ENCODE measurements at places on chromosomes 4 and X.

GRCh38 chr4:112431158-112431557, 84.8 kb downstream of the NEUROG2 start:
- DNase-seq, result no peak

GRCh38 chr4:47615385-47615784, 130.3 kb downstream of the ATP10D start:
- no peak for DNase-seq

DNA sequence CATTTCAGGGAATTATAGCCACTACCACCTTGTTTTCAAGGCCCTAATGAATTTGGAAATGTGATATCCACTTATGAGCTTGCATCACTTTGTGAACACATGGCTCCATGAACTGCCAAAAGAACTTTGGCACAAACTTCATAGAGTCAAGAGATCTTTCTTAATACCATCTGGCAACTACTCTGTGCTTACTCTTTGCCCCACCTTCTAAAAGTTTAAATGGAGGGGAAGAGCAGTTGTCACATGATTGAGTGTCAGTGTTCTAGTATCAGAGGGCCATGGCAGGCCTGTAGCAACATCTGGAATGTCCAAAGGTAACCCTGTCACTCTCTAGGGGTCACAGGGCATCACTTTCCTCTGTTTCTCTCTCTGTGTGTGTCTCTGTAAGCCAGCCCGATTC, 2.6 kb upstream of the ADH1B start:
- DNase-seq, result no peak

DNA sequence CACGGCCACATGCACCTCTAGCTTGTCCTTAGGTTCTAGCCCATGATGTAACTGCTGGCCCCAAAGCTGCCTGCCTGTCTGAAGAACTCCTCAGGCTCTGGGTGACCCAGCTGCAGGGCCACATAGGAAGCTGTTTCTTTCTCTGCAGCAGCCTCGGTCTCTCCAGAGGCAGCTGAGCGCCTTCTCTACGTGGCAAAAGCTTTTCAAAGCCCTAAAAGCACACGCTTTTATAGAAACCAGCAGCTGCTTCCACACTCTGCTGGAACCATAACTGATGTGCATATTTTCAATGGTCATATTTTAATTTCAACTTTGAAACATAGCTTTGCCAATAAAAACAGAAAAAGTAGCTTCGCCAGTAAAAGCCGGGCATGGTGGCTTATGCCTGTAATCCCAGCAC, 37.4 kb downstream of the FAM53A start:
- no peak for DNase-seq

DNA sequence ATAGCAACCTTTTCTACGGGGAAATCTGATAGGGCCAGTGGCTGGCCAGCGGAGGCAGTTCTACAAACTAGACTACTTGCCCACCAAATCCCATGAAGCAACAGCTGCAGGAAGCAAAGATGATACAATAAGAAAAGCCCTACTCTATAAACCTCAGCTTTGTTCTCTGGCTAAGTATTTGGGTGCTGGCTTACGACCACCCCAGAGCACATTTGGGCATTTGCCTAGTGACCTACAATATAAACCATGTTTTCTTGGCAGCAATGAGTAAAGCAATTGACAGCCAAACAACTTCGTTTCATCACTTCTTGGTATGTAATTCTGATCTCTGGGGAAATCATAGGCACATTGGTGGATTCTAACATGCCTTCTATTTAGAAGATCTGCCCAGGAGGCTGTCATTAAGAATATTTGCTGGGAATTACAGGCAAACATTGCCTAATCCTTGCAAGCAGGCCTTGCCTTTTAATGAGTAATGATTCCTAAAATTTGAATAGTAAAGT, 7.5 kb upstream of the LHFPL1 start:
- DNase-seq, result no peak

GRCh38 chr4:8580321-8581093, at the start of gene GPR78:
TSS of gene GPR78 (plus strand) at chr4:8580392. CDS start at chr4:8580983, 591 bp downstream.
- DNase-seq, result no peak

GRCh38 chr4:182067828-182068227, 175.4 kb upstream of the TENM3 start:
- no peak for DNase-seq

DNA sequence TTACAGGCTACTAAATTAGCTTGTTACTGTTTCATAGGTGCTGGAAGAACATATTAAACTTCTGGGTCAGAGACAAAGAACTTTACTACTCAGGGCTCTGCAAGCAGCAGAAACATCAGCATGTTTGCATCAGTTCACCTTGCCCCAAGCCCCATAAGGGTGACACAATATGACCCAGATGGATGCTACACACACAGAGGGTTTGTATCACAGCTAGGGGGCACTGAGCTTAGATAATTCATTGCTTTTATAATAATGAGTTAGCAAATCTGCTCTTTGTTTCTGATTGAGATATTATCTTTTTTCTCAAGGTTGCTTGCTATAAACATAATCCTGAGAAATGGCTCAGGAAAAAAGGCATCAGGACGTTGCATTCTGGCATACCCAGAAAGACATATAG, 4.8 kb upstream of the SYNPO2 start:
- no peak for DNase-seq

- peak; percentile 2 for DNase-seq
Observed at GRCh38 chrX:30308263-30309138, 689 bp downstream of the NR0B1 start.

GRCh38 chr4:47239649-47240048, 208.3 kb downstream of the GABRB1 start:
- DNase-seq, result no peak

- no peak for DNase-seq
Observed at GRCh38 chr4:80637190-80637589, 301.7 kb downstream of the CFAP299 start.

GRCh38 chr4:7332216-7333023, 102.3 kb downstream of the PSAPL1 start:
- no peak for DNase-seq

GRCh38 chr4:79917246-79917645, 155.8 kb downstream of the ANTXR2 start:
- no peak for DNase-seq

GRCh38 chr4:63123441-63123840, 1285.8 kb downstream of the TECRL start:
- DNase-seq, result no peak

GRCh38 chrX:87338510-87338909, 179.1 kb upstream of the KLHL4 start:
- no peak for DNase-seq

GRCh38 chrX:41875142-41875541, 48.2 kb downstream of the CASK start:
- no peak for DNase-seq

- DNase-seq, result no peak
Observed at GRCh38 chrX:5051831-5052491, 1176.7 kb downstream of the NLGN4X start.

- no peak for DNase-seq
Observed at GRCh38 chr4:138406876-138407275, 164.7 kb upstream of the SLC7A11 start.

GRCh38 chrX:107207089-107207488, 678 bp downstream of the DNAAF6 start:
- no peak for DNase-seq

GRCh38 chrX:20514358-20514757, 247.6 kb upstream of the RPS6KA3 start:
- no peak for DNase-seq

- no peak for DNase-seq
Observed at GRCh38 chr4:109040441-109040840, 262.0 kb downstream of the COL25A1 start.

GRCh38 chr4:68864438-68865187, 48.8 kb downstream of the UGT2B10 start:
- DNase-seq, result no peak

- DNase-seq, result no peak
Observed at GRCh38 chrX:31228415-31228832, 156.6 kb upstream of the FTHL17 start.

DNA sequence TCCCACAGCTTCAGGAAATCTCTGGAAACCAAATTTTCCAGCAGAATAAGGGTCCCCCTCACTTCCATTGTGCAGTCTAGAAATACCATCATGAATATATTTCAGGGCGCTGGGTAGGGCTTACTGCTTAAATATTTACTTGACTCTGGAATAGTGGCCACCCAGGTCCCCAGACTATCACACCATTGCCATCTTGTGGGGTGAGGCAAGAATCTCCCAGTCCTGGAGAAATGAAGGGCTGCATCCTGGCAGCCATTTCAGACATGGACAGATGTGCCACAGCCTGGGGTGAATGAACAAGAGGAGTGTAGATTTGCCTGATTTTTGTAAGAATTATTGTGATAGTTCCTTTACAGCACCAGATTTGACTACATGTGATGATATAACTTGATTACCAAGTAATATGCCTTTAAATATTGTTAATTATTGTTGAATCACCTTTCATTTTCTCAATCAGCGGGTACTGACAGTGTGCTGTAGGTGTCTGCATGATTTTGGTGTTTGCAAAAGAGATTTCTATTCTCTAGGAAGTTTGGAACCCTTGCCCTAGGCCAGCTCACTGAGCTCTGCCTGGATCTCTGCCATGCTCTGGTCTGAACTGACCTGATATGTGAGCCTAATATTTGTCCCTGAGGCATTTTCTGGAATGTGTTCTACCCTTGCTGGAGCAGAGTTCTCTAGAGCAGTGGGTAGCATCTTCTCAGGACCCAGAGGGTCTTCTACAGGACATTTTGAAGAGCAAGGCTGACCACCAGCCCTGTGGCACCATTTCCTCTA, 183.4 kb downstream of the KIT start:
- no peak for DNase-seq

DNA sequence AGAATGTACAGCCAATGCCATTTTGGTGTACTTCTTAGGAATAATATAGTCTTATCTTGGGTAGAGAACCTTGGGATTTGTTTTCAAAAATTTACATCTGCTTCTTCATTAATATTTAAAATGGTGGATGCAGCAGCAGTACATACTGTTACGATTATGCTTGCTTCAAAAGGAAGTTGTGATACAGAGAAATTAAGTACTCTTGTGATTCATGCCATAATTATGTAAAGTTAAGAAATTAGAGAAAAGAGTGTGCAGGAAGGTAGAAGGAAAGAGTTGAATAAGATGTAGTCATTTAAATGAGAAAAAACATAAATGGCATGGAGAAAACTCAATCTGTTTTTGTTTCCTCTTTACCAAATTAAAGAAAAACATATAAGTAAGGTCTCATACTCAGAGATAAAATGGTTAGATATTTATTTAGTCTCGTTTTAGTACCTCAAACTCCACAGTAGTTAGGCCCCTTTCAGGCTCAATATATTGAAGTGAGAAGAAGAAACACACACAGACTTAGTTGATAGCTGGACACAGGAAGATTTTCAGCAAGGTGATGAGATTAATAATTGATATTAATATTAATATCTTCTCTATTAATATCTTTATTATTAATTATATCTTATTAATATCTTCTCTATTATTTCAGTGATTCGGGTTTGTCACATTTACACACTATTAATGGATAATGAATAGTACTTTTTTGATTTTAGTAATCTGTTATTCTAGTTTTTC, 70.1 kb upstream of the HPGD start:
- DNase-seq, result no peak

DNA sequence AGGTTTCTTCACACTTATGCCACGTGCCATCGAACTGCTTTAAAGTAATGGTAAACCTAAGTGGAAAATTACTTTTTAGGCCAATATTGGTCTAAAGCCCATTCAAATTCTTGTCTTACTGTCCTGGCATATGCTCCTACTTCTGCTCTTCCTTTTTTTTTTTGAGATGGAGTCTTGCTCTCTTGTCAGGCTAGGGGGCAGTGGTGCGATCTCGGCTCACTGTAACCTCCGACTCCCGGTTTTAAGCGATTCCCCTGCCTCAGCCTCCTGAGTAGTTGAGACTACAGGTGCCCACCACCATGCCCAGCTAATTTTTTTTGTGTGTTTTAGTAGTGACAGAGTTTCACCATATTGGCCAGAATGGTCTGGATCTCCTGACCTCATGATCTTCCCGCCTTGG, 129.0 kb upstream of the TECRL start:
- no peak for DNase-seq

DNA sequence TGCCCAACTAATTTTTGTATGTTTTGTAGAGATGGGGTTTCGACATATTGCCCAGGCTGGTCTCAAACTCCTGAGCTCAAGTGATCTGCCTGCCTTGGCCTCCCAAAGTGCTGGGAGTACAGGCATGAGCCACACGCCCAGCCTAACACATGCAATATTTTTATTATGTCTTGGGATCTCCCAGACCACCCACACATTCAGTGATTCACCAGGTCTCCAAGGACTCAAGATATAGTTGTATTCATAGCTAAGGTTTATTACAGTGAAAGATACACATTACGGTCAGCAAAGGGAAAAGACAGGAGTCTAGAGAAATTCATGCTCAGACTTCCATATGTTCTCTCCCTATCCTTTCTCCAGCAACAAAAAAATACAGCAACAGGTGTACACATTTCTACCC, 25.5 kb upstream of the FAM120C start:
- DNase-seq, result no peak

GRCh38 chr4:140789759-140790158, 33.6 kb upstream of the TBC1D9 start:
- DNase-seq, result no peak

- DNase-seq, result no peak
Observed at GRCh38 chrX:19237901-19238300, 105.8 kb upstream of the PDHA1 start.

GRCh38 chr4:139501117-139501516, 47.2 kb downstream of the RAB33B start:
- no peak for DNase-seq

GRCh38 chrX:123964156-123964834, 2.8 kb downstream of the STAG2 start:
- no peak for DNase-seq

- DNase-seq, result no peak
Observed at GRCh38 chr4:80713409-80713808, 317.1 kb upstream of the BMP3 start.

- DNase-seq, result no peak
Observed at GRCh38 chr4:83732114-83732635, 196.3 kb downstream of the GPAT3 start.

- DNase-seq, result no peak
Observed at GRCh38 chr4:173254646-173255045, 79.5 kb downstream of the HMGB2 start.

GRCh38 chr4:71749008-71749594, 34.8 kb downstream of the GC start:
- DNase-seq, result no peak

GRCh38 chr4:104457308-104457981, 37.2 kb downstream of the CXXC4 start:
- DNase-seq, result no peak
